ENCODE measurements at places on chromosomes 2 and 18. TPM values are rescaled to one million over a fixed set of nuclear protein-coding genes. Genes with fewer than 3 reads are reported as not detected.

The LOXHD1 gene
- total RNA-seq = 0.26 TPM

The HRH4 gene
- total RNA-seq = 0.22 TPM

The FAP gene
- total RNA-seq = not detected

The DAW1 gene
- not detected for total RNA-seq

The MOGAT1 gene
- not detected for total RNA-seq

The CENPA gene
- total RNA-seq = 34.4 TPM

The MC5R gene
- not detected for total RNA-seq

The MGAT4A gene
- total RNA-seq = 152 TPM

The SERPINB13 gene
- not detected for total RNA-seq

The ALPG gene
- not detected for total RNA-seq

The FAM237A gene
- total RNA-seq = not detected

The AKAIN1 gene
- not detected for total RNA-seq

The UGT1A10 gene
- not detected for total RNA-seq

The CFAP53 gene
- total RNA-seq = 0.36 TPM

The MAPK4 gene
- not detected for total RNA-seq

The CGREF1 gene
- 1.6 TPM for total RNA-seq

The NTSR2 gene
- total RNA-seq = not detected

The AQP12B gene
- not detected for total RNA-seq

The BIRC6 gene
- 132 TPM for total RNA-seq

The CCDC150 gene
- total RNA-seq = 13.5 TPM

The TPO gene
- not detected for total RNA-seq

The CRYBA2 gene
- not detected for total RNA-seq

The FBXO15 gene
- total RNA-seq = 2.0 TPM

The OR6B2 gene
- not detected for total RNA-seq

The KIAA2012 gene
- not detected for total RNA-seq

The GCC2 gene
- total RNA-seq = 92.2 TPM

The HDLBP gene
- total RNA-seq = 158 TPM

The SLC23A3 gene
- 4.4 TPM for total RNA-seq

The CYP27C1 gene
- not detected for total RNA-seq

The CIB4 gene
- not detected for total RNA-seq

The XDH gene
- total RNA-seq = not detected

The TGFA gene
- 0.86 TPM for total RNA-seq

The NPHP1 gene
- total RNA-seq = 0.43 TPM

The EVA1A gene
- total RNA-seq = not detected

The ATOH8 gene
- not detected for total RNA-seq

The RGPD4 gene
- 0.61 TPM for total RNA-seq

The OTOS gene
- not detected for total RNA-seq

The KCNG3 gene
- not detected for total RNA-seq

The RFTN2 gene
- 0.08 TPM for total RNA-seq

The ADI1 gene
- 19.5 TPM for total RNA-seq

The TMEM247 gene
- not detected for total RNA-seq

The TGFBRAP1 gene
- 19.3 TPM for total RNA-seq

The C18orf54 gene
- total RNA-seq = 8.5 TPM

The ATP8B1 gene
- total RNA-seq = not detected

The PTPRN gene
- not detected for total RNA-seq

The GAREM2 gene
- total RNA-seq = 4.1 TPM

All from activated naive CD8-positive, alpha-beta T cell treated with anti-CD3 and anti-CD28 coated beads, Interleukin-2, amount 10 ng/mL, durations not matched to agents 7 days and 5 days (primary cell).